ENCODE measurements at places on chromosomes 12 and 14.

GRCh38 chr14:65177551-65177950 is 75.2 kb upstream of the MAX start:
- no peak for DNase-seq

DNA sequence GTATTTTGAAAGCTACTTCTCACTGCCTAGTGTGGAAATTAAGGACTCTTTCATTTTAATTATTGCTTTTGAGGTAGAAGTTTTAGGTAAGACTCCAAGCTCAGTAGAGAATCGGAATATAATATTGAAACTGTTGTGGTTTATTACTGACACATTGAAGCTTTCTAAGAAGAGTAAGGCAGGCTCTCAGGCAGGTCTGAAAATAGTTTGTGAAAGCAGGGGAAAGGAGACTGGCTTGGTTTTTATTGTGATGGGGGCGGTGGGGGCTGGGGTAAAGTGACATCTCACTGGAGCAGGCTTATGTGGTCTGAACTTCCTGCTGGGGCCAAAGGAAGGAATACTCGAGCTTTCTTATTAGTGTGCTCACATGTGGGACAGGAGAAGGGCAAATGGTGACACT is 79.5 kb downstream of the OTOGL start:
- DNase-seq = no peak

DNA sequence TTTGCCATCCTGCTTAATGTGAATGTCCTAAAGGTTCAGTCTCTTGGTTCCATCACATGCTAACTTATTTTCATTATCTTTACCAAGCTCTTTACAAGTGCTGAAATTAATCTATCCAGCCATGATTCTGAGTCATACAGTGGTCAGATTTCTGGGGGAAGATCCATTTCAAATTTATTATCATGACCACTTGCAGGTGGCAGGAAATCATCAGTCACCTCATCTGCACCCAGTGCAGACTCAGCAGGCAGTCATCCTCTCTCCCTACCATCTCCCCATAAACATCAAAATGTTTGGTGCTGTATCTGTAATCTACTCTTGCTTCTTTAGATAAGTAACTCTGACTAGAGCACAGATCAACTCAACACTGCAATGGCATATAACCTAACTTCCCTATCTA is 23.5 kb downstream of the ATG14 start:
- no peak for DNase-seq

GRCh38 chr12:115623764-115624334 is 653.6 kb downstream of the MED13L start:
- DNase-seq = no peak

- DNase-seq = no peak
These were observed 125.1 kb downstream of the GPR65 start for GRCh38 chr14:88130057-88130432.

DNA sequence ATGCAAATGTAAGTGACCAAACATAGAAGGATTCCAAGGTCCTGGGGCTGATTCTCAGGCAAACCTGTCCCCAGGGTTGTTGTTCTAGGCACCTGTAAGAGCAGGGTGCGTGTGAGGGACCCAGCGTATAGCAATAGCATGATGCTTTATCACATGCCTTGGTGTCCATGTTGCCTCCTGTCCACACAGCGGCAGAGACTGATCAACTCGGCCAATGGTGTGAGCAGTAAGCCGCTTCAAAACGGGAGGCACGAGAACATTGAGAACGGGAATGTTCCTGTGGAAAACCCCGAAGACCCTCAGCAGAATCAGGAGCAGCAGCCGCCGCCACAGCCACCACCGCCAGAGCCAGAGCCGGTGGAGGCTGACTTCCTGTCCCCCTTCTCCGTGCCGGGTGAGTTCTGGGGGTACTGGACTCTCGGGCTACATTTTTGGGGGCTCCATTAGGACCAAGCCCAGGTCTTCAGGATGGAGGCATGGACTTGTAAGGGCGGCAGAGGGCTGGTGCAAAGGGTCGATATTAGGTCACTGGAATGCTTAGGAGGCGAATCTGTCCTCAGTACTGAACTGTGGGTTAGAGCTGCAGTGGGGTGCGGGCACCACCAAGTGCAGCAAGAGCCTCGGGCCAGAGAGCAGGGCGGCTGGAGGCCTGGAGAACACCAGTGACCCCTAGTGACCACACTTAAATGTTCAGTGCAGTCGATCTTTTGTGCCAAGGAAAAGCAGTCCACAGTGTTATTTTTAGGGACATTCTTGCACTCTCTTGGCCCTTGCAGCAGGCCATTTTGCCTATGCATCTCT is 57.2 kb upstream of the RIN3 start:
- no peak for DNase-seq

DNA sequence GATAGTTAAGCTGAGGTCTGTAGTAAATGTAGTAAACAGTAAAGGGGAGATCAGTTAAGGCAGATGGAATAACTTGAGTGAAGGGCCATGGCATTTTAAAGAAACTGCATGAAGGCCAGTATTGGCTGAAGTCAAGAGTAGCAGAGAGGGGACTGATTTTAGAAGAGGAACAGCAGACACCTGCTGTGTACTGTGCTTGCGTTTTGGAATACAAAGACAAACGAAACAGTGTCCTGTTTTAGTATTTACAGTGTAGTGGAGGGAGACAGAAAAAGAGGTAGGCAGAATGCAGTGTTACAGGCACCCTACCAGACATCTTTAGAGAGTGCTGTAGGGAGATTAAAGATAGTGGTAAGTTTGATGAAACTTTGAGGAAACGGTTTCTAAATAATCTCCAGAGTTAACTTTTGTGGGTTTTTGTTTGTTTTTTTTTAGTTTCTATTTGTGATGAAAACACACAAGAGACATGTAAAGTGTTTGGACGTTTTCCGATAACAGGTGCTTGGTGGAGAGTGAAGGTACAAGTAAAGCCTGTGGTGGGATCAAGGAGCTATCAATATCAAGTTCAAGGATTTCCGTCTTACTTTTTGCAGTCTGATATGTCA is 2.1 kb downstream of the HELB start:
- DNase-seq = no peak

DNA sequence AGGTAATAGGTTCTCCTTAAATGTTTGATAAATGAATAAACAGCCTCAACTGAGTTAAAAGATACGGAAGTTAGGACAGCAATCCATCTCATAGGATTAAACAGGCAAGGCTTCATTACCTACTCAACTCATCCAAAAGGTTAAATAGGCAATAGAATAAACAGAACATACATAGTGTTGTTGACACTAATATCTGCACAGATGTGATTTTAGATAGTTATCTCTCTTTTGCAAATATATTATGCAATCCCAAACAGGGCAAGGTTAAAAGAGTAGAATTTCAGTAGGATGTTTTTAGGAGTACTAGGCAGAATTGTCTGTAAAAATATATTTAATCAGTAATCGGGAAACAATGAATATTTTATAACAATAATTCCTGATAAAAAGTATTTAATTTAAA is 276.3 kb downstream of the CPNE8 start:
- DNase-seq = no peak

DNA sequence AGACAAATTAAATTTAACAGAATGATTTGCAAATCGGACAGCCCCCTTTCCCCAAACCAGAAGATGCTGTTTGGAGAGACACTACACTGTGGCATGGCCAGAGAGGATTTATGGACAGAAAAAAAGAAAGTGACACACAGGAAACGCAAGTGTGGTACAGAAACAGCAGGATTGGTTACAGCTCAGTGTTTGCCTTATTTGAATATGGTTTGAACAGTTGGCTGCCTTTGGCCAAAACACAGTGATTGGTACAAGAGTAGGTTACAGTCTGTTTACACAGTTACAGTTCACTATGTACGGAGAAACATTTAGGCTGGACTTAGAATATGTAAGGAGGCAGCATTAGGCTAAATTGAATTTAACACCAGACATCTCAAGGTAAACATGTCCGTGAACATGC is 335.3 kb downstream of the NPAS3 start:
- no peak for DNase-seq

- peak; percentile 29 for DNase-seq
These were observed 4.6 kb downstream of the CCDC197 start for GRCh38 chr14:94001501-94002396.

GRCh38 chr12:47268501-47269454 is 189.0 kb upstream of the AMIGO2 start:
- DNase-seq = no peak

- no peak for DNase-seq
These were observed 4.5 kb upstream of the EVL start for GRCh38 chr14:100060760-100061159.

DNA sequence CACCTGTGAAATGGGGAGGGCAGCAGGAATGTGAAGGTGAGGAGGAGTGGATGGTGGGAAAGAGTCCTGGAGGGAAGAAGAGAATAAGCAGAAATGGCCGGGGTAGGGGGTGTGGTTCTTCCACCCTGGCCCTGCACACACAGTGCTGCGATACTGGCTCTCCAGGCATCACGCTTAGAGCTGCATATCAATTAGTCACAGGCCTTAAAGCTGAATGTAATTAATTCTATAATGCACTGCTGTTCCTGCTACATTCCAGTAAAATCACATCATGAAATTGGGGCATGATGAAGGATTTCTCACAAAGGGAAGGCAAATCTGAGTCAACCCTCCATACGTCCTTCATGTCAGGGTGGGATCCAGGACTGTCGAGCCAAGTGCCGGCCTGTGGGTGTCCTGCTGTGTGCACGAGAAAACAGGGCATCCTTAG is 566.1 kb downstream of the BCL11B start:
- no peak for DNase-seq

DNA sequence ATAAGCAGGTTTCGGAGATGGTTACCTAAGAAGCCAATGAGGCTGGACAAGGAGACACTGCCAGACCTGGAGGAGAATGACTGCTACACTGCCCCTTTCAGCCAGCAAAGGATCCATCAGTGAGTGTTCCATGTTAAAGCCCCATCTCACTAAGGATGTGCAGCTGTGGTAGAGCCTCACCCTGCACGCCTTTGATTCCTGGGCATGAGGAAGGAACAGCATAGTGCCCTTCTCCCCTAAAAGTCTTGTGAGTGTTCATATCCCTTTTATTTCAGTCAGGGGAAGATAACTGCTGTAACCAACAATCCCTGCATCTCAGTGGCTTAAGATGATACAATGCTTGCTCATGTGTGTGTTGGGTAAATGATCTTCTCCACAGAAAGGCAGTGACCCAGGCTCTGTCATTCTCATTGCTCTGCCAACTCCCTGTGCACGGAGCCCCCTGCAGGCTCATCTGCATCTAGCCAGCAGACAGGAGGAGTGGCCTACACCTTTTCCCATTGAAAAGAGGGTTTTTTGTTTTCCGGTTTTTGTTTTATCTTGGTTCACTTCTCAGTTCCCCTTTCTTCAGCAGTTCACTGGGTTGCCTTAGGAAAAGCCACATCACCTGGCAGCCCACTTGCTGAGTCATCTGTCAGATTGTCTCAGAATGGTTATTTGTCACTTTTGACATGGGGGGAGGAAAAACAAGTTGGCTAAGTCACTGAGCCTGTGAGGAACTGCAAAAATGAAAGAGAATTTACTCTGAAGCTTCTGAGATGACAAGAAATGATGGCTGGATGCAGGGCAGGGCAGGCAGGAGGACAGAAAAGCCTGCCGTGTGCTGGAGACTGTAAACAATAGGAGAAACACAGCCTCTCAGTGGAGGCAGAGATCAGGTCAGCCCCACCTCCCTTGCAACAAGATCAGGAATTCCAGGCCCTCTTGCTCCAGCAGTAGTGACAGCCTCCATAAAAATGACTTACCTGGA is 193.3 kb downstream of the ANO4 start:
- no peak for DNase-seq

GRCh38 chr12:91835693-91836092 is 310.0 kb downstream of the BTG1 start:
- no peak for DNase-seq

GRCh38 chr12:113092607-113093408 is 36.3 kb downstream of the DTX1 start:
- no peak for DNase-seq

Measured in stimulated activated CD4-positive, alpha-beta T cell treated with anti-CD3 and anti-CD28 coated beads, TNF-alpha, amount 100 ng/mL, for 1 hour (primary cell).